ENCODE measurements at places on chromosomes 6 and 20.

DNA sequence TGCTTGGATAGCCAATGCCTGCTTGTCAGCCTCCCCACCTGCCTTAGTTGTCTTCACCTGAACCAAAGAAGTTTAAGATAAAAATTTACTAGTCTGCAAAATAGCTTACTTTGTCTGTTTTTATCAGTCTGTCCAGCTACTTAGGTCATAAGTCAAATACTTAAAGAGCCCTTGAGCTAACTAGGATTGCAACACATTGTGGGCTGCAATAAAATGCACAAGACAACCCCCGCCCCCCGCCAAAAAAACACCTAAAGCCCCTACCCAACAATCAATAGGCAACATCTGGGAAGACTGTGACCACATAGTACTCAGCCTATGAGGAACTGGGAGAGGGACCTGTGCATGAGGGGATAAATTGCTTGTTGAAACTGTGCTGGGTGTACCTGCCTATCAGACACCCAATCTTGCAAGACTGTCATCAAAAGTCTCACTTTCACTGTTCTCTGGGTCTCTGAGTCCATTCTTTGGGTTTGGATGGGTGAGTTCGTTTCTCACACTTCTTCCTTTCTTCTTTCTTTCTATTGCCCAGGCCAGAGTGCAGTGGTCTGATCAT, 27.3 kb upstream of the ABCC10 start:
- no peak for DNase-seq

- no peak for DNase-seq
These were observed 128.2 kb downstream of the CRYBG1 start for GRCh38 chr6:106488494-106489370.

DNA sequence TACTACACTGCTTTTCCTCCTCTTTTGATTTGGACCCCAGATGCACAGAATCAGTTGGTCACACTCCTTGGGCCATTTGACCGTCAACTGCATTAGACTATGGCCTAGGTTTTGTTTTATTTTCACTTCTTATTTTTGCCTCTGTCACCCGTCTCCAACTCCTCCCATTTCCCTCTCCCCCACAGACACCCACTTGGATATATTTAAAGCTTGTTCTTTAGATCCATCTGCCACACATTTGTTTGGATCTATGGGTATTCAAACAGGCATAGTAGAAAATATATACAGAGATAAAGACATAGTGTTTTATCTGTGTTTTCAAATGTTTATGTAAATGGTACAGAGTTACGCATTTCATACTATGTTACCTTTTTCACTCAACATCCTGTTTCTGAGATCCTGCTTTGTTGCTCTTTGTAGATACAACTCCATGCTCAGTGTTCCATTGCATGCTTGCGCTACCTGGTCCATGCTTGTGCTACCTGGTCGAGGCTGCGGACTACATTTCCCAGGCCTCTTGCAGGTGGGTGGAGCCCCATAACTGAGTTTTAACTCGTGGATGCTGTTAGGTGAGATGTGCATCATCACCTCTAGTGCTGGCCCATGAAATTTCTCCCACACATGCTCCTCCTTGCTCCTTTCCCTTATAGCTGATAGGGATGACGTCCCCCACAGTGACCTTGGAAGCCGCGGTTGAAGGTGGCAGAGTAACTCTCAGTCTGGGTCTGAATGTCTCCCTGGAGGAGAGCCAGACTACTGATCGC, 11.5 kb upstream of the PREX1 start:
- no peak for DNase-seq

- DNase-seq = no peak
These were observed 366.1 kb upstream of the SOX4 start for GRCh38 chr6:21227486-21227885.

- DNase-seq = peak; percentile 91
These were observed 2.8 kb upstream of the PHF20 start for GRCh38 chr20:35768731-35769664.

GRCh38 chr6:74646461-74646860, 559.4 kb downstream of the COL12A1 start:
- DNase-seq = no peak

DNA sequence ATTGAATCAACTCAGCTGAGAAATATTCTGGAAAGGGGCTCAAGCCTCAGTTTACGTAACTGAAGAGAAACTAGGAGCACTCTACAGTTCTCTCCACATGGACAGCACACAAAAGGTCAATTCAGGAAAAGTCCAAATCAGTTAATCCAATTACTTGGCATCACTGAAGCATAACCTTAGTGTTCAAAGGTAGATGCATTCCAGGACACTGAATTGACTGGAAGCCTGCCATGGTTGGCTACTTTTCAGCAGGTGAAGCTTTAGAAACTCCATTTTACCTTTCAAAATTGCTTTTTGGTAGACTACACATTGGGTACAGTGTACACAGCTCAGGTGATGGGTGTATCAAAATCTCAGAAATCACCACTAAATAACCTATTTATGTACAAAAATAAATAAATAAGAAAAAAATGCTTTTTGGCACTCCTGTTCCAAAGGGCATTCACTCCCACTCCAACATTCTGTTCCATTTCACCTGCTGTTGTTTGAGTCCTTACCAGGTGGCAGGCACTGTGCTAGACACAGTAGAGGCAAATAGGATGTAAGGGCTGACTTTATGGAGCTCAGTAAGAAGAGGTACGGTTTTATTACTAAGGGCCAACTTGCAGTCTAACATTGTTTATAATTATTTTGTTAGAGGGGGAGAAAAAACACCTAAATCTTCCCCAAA, 153.4 kb downstream of the FAXC start:
- no peak for DNase-seq

DNA sequence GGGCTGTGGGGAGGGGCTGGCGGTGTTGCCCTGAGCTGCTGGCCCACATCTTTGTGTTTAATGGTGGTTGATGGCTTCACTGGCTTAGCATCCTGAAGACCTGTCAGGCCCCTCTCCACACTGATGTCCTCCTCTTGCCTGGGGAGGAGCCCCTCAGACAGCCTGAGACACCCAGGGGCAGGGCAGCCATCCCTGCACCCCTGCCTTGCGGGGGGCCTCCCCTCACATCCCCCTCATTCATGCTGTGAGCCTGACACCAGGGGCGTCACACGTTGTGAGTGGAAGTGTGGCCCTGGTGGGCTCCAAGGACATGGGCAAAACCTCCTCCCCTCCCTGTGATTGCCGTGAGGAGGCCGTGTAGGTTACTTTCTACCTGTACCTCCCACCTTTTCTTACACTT, 152.7 kb downstream of the DTNBP1 start:
- DNase-seq = no peak

DNA sequence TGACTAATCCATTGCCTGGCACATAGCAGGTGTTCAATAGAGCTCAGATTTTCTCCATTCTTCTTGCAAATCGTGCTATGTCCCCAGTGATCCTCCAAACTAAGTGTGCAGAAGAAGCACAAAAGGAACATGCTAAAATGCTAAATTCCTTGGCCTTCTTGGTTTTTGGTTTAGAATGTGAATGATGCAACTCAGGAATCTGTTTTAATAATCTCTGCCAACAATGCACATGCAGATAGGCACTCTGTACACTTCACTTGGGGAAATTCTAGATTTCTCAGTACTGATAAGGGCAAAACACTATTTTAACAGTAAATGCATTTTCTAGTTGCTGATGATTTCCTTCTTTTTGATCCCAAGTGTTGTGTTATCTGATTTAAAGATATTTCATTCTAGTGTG, 35.2 kb downstream of the SLC22A1 start:
- no peak for DNase-seq

DNA sequence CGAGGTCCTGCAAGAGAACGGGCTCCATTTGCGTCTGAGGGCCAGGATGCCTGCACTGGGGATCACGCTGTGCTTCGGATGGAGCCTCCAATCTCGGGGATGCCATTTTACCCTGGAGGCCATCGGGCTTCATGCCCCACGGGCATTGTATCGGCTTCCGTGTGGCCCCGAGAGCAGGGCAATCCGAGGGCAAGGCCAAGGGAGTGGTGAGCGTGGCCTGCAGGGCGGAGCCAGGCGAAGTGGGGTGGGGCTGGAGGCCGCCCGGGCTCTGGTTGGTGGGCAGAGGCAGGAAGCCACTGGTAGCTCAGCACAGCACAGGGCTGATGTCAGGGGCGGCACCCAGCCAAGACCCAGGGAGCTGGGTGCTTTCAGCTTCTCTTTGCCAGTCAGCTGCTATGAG, 57.5 kb upstream of the BHLHE23 start:
- DNase-seq = no peak

GRCh38 chr20:41142919-41143318, 5.6 kb downstream of the PLCG1 start:
- no peak for DNase-seq

- no peak for DNase-seq
These were observed 176.2 kb downstream of the KIF16B start for GRCh38 chr20:16397086-16397485.

DNA sequence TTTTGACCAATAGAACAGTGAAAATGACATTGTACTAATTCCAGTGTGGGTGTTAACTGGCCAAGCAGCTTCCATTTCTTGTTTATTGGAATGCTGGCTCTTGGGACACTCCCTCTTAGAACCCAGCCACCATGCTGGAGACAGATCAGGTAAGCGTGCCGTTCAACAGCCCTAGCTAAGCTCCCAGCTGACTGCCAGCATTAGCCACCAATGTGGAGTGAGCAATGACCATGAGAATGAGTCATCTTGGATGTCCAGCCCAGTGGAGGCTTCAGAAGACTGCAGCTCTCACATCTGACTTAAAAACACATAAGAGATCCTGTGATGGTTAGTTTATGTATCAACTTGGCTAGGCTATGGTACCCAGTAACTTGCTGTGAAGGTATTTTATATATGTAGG, 3.0 kb upstream of the LINC00237 start:
- DNase-seq = no peak

GRCh38 chr6:33428224-33428965, 8.5 kb downstream of the SYNGAP1 start:
- DNase-seq = no peak

Measured in SW 1271 (cell line).